ENCODE measurements at places on chromosomes 7 and 10.
A peak's percentile ranks its signal among the peaks of the same experiment; 100 is the strongest.

GRCh38 chr7:103711413-103711812 is 265.4 kb upstream of the SLC26A5 start:
- DNase-seq: no peak

DNA sequence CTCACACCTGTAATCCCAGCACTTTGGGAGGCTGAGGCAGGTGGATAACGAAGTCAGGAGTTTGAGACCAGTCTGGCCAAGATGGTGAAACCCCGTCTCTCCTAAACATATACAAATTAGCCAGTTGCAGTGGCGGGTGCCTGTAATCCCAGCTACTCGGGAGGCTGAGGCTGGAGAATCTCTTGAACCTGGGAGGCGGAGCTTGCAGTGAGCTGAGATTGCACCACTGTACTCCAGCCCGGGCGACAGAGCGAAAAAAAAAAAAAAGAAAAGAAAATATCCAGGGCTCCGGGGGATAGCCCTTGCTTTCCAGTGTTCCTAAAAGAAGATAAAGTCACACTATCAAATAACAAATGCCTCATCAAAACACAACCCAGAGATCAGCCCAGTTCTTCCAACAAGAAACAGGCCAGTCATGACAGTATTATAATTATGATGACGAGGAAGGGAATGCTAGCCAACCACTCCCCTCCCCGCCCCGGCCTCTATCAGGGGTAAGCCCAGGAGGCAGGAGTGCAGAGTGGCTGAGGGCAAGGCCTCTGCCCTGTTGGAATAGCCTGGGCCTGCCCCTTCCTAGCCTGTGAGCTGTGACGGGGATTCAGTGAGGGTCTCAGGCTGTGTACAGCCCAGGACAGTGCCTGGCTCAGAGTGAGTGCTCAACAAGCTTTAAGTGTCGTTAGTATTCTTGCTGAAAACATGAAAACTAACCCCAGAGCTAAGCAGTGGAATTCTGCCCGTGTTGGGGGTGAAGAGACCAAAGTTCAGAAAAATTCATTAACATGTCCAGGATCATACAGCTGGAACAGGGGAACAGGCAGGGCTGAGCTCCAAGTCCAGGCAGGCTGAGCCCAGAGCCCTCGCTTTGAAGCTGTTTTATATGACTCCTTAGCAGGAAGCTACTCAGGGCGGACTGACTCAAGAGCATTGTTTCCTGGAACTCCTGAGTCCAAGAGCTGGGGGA is 54.3 kb downstream of the FAM241B start:
- peak; percentile 30 for DNase-seq

- no peak for DNase-seq
These were observed at the start of gene STAMBPL1 for GRCh38 chr10:88879534-88880281. TSS of gene STAMBPL1 (plus strand) at chr10:88880245. CDS start at chr10:88901709, 21,464 bp downstream.

- no peak for DNase-seq
These were observed 47.3 kb upstream of the INSYN2A start for GRCh38 chr10:127243490-127244272.

GRCh38 chr7:36311539-36311938 is 78.1 kb upstream of the ANLN start:
- DNase-seq: no peak

- DNase-seq: no peak
These were observed 52.3 kb upstream of the KDM7A start for GRCh38 chr7:140229101-140229525.

DNA sequence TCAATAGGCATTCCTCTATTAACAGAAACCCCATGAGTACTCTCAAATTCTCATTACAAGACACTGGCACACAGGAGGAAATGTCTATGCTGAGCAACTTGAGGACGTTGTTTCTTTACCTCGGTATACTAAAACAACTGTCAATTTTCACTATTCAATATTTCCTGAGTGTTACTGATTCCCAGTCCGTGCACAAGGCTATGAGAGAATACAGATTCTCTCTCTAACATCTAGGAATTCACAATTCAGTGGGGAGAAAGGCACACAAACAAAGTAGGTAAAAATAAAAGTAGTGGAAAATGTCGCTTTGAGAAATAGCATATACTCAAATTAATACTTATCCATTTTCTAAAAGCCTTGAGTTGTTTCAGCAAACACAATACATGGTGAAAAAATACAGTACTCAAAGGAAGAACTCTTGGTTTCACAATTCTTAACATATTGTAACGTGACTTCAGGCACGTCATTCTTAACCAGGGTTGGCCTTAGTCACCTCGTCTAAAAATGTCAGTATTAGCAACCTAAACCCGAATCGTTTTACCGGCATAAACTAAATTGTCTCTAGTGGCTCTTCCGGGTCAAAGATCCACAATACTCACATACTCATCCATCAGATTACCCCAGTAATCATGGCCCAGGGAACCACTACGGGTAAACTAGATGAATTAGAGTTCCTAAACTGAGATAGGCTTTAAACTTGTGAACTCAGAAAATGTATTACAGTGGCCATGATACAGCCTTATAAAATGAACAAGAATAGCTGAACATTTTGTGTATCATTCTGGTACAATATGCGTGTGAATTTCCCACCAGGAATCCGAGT is 1.5 kb downstream of the IPMK start:
- DNase-seq: no peak

- no peak for DNase-seq
These were observed 325.5 kb upstream of the C7orf33 start for GRCh38 chr7:148264933-148265557.

DNA sequence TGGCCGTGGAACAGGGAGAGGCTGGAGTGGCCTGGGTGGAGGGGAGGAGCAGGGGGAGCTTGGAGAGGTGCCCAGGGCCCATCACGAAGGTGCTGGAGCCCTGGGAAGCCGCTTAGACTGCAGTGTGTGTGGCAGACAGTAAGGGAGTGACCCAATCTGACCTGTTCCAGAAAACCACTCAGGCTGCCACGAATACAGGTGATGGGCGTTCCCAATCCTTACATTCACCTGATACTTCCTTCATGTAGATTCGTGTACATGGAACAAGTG is 161.7 kb downstream of the SVIL start:
- DNase-seq: no peak

GRCh38 chr7:43113622-43114457 is 1.4 kb downstream of the HECW1 start:
- no peak for DNase-seq

DNA sequence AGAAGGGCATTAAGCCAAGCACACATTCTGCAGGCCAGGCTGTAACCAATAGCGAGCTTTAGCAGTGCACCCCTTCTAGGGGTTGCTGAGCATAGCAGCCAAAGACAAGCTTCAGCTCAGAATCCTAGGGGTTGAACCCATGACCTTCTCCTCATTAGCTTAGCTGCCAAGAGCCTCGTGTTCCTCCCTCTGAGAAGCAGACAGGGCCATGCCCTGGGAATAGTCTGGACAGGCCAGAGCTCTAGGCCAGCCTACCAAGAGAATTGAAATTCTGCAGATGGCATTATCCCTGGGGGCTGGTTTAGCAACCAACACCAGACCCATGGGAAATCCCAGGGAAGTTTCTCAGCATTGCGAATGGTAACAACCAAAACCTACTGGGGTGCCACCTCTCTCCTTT is 77.2 kb downstream of the PLXNA4 start:
- no peak for DNase-seq

- no peak for DNase-seq
These were observed 76.1 kb downstream of the ADD3 start for GRCh38 chr10:110083884-110084283.

DNA sequence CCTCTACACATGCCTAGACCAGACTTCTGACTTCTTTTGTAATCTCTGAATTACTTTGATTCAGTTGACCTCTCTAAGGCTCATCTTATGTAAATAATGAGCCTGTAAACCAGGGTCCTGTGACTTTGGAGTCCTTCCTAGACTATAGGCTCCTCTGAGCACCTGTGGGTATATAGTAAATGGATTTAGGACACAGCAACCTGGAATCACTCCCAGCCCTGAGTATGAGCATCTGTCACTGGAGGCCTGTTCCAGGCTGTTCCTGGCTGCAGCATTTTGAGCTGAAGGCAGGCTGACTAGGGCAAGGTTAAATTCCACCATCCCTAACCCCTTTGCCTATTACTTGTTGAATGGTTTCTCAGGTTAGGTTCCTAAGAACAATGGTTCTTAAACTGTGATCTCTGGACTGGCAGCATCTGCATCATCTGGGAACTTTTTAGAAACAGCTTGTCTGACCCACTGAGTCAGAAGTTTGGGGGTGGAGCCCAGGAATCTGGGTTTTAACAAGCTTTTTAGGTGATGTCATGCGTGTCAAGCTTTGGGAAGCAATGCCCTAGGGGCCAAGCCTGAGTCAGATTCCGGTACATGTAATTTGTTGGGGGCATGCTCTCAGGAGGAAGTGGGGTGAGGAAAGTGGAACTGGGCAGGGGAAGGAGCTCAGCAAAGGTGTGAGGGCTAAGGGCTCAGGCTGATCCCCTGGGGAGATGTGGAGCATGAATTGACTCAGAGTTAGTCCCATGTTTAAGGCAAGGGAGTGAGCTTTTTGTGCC is 28.2 kb downstream of the MINDY4 start:
- DNase-seq: peak; percentile 81

DNA sequence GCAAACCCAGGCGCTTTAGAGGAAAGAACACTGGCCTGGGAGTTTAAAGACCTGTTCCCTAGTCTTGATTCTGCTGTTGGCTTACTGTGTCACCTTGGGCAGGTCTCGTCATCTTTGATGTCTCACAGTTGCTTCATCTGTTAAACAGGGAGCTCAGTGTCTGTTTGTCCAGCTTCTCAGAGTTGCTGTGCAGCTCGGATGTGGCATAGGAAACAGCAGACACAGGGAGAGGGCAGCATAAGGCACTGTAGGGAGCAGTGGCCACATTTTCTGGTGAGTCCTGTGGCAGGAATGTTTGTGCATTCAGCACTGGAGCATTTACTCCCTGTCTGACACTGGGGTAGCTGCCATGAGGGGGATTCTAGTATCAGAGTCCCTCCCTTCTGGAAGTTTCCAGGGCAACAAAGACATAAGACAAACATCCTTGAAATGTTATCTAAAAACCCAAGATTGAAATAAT is 2.0 kb downstream of the REPIN1 start:
- no peak for DNase-seq

GRCh38 chr7:40986351-40986873 is 716.5 kb downstream of the INHBA start:
- no peak for DNase-seq

GRCh38 chr7:116200963-116201362 is 9.4 kb upstream of the TES start:
- DNase-seq: no peak

GRCh38 chr7:141073641-141074161 is at the start of gene TMEM178B:
TSS of gene TMEM178B (plus strand) at chr7:141074064.
- no peak for DNase-seq

DNA sequence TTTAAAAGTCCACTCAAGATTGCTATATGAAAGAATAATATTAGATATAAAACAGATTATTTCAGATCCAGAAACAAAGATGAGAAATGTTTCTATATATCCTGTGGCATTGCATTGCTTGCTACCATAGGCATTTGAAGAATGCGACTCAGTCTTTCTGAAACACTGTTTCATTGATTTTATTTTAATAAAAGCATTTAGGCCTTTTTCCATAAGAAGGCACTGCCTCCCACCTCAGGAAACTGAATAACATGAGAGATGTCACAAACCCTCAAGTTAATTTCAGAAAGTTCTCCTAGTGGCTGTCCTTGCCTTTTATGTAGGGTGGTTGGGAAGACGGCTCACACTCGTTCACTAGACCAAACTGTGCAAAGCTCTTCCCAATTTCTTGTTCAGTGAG is 23.3 kb downstream of the PRPS1L1 start:
- DNase-seq: no peak

GRCh38 chr7:3039787-3040186 is 3.9 kb downstream of the CARD11 start:
- no peak for DNase-seq

GRCh38 chr10:75941223-75941801 is 509.9 kb downstream of the LRMDA start:
- no peak for DNase-seq

DNA sequence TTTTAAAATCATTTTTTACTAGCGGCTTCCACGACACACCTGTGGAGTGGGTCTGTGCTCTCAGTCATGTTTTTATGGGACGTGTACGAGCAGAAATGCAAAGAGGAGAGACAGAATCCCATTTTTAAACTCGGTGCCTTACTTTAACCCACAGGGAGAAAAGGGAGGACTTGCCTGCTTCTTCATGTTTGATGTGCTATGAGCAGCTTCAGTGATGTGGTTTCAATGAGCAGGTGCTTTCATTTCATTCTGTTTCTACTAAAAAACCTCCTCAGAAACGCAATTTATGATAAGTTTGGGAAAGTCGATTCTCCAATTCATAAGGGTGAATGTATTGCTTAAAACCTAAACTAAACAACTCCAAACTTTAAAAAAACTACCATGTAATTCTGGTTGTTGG is 537.2 kb downstream of the GATA3 start:
- DNase-seq: no peak

DNA sequence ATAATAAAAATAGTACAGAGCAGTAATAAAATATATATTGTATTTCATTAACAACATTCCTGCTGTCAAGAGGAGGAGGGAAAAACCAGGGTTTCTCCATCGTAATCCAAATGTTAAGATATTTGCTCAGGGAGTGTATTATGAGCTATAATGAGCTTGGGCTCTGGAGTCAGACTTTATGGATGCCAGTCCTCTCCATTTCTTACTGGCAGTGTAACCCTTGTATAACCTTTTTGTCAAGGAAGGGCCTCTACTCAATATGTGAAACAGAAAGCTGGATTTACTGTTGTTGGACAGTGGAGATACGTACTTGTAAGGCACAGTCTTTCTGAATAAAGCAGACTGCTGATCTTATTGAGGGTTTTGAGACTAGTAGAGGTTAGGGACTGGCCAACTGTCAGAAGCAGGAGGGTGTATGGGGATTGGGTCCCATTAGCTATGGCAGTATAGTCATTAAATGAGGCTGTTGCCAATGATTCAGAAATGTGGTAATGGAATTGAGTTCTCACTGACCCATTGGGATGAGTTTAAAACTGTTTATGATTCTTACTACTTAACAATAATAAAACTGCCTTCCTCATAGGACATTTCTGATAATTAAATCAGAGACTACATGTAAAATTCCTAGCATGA is 56.5 kb downstream of the ZNF277 start:
- no peak for DNase-seq

GRCh38 chr10:104589431-104589830 is 51.7 kb upstream of the SORCS3 start:
- no peak for DNase-seq

GRCh38 chr7:29300026-29300480 is 105.5 kb downstream of the CHN2 start:
- no peak for DNase-seq

GRCh38 chr7:114133717-114134116 is 214.9 kb upstream of the PPP1R3A start:
- no peak for DNase-seq

- no peak for DNase-seq
These were observed 11.2 kb upstream of the SLC13A1 start for GRCh38 chr7:123210986-123211385.

All from thoracic aorta (tissue), 2 donors.